ENCODE measurements at places on chromosomes 1 and 21.

GRCh38 chr21:26406526-26406925 lies 166.6 kb downstream of the CYYR1 start:
- DNase-seq, result no peak

GRCh38 chr1:43650310-43651085 lies 549 bp downstream of the KDM4A start:
- no peak for DNase-seq

- DNase-seq, result no peak
Observed at GRCh38 chr1:70134148-70134547, 71.2 kb downstream of the LRRC40 start.

GRCh38 chr1:231487019-231487418 lies 41.5 kb upstream of the TSNAX start:
- no peak for DNase-seq

DNA sequence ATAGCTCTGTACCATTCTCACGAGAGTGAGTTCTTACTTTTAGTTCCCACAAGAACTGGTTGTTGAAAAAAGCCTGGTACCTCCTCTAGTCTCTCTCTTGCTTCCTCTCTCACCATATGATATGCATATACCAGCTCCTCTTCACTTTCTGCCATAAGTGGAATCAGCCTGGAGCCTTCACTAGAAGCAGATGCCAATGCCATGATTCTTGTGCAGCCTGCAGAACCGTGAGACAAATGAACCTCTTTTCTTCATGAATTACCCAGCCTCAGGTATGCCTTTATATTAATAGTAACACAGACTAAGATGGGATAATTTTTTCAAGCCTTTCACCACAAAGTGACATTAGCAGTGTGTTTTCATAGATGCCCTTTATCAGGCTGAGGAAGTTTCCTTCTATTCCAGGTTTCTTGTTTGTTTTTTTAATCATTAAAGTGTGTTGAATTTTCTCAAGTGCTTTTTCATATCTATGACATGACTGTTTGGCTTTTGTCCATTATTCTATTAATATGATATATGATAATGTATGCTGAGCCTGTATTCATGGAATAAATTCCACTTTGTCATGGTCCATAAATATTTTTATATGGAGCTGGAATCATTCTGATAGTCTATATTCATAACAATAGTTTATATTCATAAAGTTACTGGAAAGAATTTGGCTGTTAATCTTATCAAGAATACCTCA lies 40.7 kb upstream of the C1orf185 start:
- no peak for DNase-seq

DNA sequence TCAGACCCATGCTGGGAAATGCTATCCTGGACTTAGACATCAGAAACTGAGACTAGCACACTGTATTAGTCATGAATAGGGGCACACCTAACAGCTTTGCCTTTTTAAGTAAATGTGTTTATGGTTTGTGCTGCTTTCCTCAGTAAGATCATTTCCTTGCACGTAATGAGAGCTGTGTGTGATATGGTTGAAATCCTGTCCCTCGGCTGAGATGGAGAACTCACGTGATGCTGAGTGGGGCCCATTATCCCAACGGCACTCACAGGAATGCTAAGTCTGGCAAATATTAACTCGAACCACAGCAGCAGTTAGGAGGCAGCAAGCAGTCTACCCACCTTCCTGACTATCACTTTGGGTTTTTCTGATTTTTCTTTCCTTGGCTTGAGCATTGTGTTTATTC lies 38.2 kb downstream of the BCL9 start:
- no peak for DNase-seq

- no peak for DNase-seq
Observed at GRCh38 chr1:28236656-28237322, 865 bp downstream of the ATP5IF1 start.

- DNase-seq, result no peak
Observed at GRCh38 chr1:83854456-83854855, 144.5 kb downstream of the TTLL7 start.

DNA sequence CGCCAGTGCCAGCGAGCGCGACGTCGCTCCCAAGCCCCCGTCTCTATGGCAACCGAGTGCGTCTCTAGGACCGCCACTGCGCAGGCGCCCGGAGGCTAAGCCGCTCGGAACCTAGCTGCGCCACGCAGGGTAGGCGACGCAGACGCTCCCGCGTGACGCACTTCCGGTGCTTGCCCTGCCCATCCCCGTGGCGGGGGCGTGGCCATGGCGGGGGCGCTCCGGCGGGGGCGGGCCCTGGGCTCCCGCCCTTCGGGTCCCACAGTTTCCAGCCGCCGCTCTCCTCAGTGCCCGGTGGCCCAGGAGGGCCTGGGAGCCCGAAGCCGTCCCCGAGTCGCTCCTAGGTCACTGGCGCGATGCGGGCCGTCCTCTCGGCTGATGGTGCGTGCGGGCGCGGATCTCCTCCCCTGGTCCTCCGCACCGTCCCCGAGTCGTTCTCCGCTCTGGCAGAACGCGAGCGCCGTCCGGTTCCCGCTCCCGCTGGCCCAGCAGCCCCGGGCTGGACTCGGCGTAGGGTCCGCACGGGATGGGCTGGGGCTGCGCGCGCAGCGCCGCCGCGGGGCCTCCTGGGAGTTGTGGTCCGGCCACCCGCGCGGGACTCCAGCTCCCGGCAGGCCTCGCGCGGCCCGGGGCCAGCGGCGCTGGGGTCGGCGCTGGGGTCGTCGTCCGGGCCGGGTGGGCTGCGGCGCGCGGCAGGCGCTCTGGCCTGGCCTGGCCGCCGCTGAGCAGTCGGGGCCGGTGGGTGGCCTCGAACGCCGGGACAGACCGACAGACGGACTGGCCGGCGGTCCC lies at the start of gene MIB2:
MIB2 (plus strand) TSS at position 245 of the 789 bp plus-strand sequence. CDS start 7,953 bp downstream, outside the sequence.
- peak; percentile 52 for DNase-seq

DNA sequence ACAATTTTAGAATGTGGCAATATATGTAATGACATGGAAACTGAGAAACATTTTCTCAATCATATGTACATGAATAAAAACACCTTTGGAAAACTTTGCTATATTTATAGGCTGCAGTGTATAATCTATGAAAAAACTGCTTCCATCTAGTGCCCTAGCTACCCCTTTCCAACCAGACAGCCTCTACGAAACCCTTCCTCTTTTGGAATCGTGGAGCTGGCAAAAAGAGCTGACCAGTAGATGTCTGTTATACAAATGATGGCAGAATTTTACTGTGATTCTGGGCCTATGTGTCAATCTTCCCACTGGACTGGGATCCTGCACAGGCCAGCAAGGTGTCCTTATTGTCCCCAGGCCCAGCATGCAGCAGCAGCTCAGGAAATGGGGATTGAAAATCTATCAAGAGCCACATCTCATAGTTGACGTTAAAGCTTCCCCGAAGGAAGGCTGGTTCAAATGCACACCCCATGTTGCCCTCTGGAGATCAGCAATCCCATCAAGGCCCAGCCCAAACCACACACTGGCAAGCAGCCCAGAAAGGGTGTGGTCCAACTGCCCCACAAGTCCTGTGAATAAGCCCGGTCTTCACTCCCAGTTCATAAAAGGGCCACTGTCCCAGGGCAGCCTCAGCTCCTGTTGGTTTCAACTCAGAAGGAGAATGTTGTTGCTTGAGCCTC lies 8.8 kb upstream of the FAM20B start:
- no peak for DNase-seq

DNA sequence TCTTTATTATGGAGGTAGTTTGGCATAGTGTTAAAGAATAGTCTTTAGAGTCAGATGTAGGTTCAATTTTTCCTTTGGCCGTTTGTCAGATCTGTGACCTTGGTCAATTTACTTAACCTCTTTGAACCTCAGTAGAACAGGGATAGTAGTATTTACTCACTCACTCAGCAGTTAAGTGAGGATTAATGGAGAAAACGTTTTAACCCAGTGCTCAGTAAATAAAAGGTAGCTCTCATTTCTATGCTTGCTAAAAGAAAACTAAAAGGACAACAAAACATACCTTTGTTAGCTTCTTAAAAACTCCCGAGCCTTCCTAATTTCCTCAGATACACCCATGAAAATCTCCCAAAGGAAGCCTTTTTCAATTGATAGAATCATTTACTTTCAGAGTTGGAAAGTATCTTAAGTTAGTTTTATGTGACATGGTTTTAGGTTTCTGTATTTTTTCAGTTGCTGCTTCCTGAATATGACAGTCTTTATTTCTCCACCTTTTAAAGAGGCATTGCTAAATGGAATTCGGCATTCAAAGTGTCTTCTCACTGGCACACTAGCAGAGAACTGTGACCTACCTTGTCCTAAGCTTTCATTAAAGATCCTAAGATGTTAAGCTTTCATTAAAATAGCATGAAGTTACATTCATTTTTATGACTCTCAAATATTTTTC lies 7.8 kb downstream of the ABCD3 start:
- no peak for DNase-seq

DNA sequence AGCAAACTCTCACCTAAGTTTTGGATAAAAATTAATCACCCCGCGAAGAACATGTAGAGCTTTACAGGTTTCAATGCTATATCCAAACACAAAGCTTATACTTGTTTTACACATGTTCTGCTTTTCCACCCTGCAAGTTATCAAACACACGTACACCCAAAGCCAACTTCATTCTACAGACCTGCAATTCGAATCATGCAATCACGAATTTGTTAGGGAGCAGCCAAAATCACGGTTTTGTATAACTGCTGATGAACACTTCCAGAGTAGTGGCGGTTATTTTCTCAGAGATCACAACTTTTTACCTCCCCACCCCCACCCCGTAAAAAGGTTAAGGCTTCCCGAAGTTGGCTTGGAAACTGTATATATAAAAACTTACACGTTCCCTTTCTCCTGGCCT lies 1.4 kb downstream of the HMGN1 start:
- no peak for DNase-seq

All from cortex of kidney (tissue), 1 donor.